Esophagus mucosa (tissue), 1 donor: ENCODE measurements at places on chromosomes 16 and 17. TPM values are rescaled to one million over a fixed set of nuclear protein-coding genes. Genes with fewer than 3 reads are reported as not detected.

KRTAP4-4 gene
- total RNA-seq = not detected

TNFRSF17 gene
- 0.24 TPM for total RNA-seq

DNA sequence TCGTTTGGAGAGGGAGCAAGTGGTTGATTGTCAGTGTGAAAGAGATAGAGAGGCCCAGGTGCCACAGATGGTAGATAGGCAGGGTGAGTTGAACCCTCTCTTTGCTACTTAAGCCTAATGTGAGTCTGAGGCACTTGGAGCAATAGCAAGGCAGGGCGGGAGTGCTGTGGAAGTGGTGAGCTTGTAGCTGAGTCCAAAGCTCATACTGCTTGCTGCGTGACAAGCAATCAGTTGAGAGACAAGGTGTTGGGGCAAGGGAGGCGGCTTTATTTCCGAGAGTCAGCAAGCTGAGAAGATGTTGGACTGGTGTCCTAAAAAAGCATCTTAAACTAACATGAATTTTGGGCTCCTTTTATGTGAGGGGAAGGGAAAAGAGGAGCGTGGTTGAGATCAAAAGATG is 112.9 kb upstream of the ZKSCAN2 start:
- no peak for ATAC-seq

DNA sequence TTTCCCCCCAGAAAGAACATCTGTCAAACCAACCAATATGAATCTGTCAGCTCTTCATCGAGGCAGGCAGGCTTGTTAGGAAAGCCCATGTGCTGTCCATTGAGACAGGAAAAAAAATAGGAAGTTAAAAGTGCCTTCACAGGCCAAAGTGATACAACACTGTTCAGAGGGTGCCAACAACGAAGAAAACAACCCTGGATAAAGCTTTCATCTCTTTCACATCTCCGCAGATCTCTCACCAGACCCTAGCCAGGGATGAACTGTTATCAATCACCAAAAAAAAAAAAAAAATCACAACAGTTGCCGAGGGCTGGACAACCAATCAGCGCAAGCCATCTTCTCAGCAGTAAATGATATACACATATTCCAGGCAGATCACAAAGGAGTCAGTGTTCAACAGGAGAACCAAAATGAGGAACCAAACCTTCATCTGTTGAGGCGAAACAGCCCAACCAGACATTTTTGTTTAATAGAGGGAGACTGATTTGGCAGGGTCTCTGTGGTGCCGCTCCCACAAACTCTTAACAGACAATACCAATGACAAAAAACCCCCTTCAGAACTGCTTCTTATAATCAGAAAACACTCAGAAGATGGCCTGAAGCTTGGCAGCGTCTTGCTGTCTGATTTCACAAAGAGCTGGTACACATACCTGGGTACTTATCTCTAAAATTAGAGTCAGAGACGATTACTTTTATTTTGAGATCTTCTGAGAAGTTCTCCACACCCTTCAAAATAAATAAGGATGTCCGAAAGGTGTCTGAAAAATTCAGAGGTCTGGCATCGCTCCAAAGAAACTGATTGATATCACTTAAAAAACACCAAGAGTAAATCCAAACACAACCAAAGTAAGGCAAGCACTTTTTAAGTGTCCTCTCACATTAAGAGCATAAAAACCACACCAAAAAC is 1.8 kb downstream of the MAP3K14 start:
- ATAC-seq = no peak

- ATAC-seq = no peak
These were observed 21.5 kb downstream of the UBE2G1 start for GRCh38 chr17:4344926-4345325.

DNA sequence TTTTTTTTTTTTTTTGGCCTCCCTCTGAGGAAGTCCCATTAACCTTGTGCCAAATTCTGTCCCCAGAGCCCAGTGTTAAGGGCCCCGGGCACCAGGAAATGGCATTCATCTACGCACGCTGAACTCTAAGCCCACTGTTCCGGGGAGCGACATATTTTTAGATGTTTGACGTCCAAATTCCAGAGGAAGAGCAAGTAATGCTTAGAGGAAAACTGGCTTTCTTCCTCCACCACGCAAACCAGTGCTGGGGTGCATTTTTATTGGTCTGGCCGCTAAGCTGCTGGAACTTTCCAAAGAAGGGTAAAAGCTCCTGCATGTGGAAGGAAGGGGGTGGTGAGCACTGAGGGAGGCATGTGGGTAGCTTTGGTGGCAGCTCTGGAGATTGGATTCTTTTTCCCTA is 8.3 kb downstream of the WFDC1 start:
- no peak for ATAC-seq

GRCh38 chr16:83343935-83344366 is 463.8 kb upstream of the HSBP1 start:
- no peak for ATAC-seq

- ATAC-seq = no peak
These were observed 488.0 kb upstream of the C16orf82 start for GRCh38 chr16:26578748-26579147.

DNA sequence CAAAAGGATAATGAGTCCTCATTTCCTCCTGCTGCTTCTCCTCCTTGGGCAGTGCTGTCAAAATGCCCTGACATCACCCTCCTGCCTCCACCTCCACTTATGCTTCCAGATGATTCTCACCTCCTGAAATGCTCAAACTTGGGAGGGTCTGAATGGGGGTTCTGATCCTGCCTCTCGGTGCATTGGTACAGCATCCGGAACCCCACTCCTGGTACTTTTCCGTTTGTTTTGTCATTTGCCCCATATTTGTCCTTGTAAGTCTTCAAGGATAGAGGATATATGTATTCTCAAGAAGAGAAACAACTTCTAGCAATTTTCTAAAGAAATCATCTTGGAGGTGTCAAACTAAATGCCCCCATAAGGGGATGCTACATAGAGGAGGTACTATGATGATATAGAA is 148.3 kb downstream of the SHISA9 start:
- ATAC-seq = no peak

DNA sequence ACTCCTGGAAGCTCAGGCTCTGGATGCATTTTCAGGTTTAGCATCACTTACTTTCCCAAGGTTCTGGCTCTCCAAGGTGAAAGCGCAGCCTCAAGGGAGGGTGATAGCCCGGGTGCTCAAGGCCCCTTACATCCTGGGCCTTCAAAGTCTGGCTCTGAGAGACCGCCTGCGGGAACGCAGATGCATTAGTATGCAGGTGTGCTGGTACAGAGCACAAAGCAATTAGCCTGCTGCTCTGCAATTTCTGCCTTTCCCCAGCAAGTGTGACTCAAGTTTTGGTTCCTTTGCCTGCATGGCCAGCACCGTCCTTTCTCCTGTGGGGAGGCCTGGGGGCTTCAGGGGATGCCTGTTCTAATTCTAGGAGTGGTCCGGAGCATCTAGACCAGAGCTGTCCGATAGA is 116.2 kb downstream of the AATF start:
- ATAC-seq = no peak
